ENCODE measurements at places on chromosomes 3 and 15.

GRCh38 chr3:110070161-110070916 is 733.0 kb upstream of the DPPA4 start:
- DNase-seq: peak; percentile 73

DNA sequence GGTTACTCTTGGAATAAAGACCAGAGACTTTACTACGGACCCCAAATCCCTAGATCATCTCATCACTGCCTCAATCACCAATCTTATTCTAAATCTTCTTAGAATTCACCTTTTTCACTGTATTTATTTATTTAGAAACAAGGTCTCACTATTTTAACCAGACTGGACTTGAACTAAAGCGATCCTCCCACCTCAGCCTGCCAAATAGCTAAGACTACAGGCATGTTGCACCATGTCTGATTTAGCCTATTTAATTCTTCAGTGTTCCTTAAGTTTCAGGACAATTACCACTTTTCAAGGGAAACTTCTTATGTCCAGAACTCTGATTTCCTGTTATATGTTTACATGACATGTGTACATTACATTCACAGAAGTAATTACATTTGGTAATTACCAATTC is 238.0 kb upstream of the COL8A1 start:
- no peak for DNase-seq

DNA sequence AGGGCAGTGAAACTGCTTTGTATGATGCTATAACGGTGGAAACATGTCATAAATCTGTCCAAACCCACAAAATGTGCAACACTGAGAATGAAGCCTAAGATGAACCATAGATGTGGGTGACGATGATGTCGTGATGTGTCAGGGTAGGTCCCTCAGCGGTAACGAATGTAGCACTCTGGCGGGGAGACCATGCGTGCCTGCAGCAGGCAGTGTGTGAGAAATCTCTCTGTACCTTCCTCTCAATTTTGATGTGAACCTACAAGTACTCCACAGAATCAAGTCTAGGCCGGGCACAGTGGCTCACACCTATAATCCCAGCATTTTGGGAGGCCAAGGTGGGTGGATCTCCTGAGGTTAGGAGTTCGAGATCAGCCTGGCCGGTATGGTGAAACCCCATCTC is 268.2 kb upstream of the LYSMD4 start:
- DNase-seq: no peak

GRCh38 chr3:114310695-114311094 is 16.9 kb downstream of the TIGIT start:
- DNase-seq: no peak

- peak; percentile 88 for DNase-seq
Measured at GRCh38 chr3:187679638-187680396, 9.6 kb upstream of the SST start.

- no peak for DNase-seq
Measured at GRCh38 chr15:60901647-60902046, 327.5 kb downstream of the RORA start.

GRCh38 chr3:4885316-4885715 is 93.9 kb upstream of the BHLHE40 start:
- peak; percentile 87 for DNase-seq

GRCh38 chr3:152539191-152539764 is 270.5 kb downstream of the MBNL1 start:
- no peak for DNase-seq

DNA sequence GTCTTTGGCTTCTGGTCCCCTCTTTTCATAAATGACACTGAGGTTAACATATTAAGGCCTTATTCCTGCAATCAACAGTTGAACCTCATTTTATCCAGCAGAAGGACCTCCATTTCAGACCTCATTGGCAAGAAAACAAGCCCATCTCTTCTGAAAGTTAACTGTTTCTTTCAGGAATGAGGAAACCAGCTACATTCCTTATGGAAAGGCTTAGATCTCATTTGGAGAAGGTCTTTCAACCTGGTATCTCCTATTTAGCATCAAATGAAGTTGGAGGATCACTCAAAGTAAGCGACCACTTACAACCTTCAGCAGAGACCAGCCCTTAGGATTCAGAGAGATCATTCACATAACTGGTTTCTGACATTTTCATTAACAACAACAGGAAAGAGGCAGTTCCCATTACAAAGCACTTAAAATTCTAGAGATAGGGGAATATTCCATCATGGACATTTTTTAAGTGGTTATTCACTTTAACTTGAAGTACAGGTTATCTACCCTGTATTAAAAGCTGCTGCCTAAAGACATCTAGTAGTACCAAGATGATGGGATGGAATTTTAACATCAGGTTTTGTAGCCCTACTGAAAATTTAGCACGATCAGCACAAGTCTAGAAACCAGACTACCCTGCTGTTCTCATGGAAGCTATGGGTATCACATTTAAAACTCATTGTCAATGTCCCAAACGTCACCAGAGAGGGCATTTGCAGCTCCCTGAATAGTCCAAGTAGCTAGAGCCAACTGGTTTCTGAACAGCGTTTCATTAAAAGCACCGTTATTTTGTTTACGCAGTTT is 30.4 kb downstream of the TFRC start:
- peak; percentile 9 for DNase-seq

DNA sequence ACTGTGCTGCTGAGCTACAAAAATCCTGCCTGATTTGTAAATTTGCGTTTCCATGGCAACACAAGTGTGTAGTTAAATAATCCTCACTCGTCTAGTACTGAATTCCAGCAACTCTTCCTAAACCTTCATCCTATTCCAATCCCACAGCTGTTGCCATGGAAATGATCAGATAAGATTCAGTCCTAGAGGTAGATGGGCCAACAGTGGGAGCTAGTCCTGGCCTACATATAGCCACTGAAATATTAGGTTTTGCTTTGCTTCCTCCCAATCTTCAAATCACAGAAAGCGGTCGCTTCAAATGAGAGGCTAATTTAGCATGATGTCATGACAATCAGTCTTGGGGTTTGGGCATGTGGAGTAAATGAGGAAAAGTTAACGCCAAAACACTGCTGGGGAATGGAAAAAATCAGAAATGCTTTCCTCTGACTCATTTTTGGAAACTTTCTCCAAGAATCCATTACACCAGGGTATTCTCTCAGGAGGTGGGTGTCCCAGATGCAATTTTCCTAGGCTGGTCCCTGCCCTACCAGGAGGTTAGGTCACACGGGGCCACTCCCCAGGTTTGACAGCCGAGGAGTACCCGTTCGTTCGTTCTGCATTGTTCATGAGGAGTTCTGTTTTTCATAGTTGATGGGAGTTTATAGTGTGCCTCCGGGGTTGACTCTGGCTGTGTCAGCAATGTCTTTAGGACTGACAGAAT is 159.2 kb upstream of the SLCO3A1 start:
- DNase-seq: peak; percentile 97
